ENCODE measurements at places on chromosomes 2 and 18. TPM values are rescaled to one million over a fixed set of nuclear protein-coding genes. Genes with fewer than 3 reads are reported as not detected.

DNA sequence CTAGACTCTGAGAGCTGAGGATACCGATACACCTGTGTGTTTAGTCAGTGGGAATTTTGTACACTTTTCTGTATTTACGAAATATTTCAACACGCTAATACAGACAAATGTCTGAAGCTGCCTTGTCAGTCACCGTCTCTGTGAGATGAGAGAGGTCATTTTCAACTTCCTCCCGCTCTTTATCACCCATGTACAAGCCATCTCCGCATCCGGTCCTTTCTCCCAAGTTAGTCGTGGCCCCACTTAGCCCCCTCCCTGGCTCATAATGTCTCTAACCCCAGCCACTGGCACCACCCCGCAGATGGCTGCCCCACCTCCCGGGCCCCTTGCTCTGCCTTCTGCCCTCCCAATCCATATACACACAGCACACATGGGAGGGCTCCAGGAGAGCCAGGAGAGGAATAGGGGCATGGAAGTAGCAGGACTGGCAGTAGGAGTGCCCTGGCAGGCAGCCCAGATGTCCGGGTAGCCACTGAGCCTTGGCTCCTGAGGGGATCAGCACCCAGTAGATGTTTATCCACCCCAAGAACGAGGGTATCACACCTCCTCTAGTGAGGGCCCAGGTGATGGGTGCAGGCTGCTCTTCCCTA, 2.0 kb upstream of the RUFY4 start:
- DNase-seq = no peak

GRCh38 chr2:38146275-38146906, 70.4 kb upstream of the CYP1B1 start:
- DNase-seq = peak; percentile 63

DNA sequence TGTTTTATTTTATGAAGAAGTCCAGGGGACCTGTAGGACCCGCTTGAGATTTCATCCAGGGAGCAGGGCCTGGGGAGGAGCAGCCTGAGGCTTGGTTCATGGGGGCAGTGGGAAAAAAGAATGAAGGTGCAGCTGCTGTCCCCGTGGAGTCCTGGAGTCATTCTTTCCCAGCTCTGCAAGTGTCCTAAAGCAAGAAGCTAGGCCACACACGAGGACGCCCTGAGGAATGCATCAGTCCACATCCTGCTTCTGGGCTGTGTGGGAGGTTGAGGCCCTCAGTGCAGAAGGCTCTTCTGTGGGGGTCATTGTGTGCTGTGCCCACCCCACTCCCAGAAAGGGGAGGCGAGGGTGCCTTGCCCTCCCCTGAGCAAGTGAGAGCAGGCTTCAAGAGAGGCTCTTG, 179.9 kb upstream of the HS6ST1 start:
- DNase-seq = no peak

Gene SH3BP4
- 32.8 TPM for polyA plus RNA-seq

Gene PIEZO2
- 252 TPM for polyA plus RNA-seq

Gene KIF5C
- 16.3 TPM for polyA plus RNA-seq

DNA sequence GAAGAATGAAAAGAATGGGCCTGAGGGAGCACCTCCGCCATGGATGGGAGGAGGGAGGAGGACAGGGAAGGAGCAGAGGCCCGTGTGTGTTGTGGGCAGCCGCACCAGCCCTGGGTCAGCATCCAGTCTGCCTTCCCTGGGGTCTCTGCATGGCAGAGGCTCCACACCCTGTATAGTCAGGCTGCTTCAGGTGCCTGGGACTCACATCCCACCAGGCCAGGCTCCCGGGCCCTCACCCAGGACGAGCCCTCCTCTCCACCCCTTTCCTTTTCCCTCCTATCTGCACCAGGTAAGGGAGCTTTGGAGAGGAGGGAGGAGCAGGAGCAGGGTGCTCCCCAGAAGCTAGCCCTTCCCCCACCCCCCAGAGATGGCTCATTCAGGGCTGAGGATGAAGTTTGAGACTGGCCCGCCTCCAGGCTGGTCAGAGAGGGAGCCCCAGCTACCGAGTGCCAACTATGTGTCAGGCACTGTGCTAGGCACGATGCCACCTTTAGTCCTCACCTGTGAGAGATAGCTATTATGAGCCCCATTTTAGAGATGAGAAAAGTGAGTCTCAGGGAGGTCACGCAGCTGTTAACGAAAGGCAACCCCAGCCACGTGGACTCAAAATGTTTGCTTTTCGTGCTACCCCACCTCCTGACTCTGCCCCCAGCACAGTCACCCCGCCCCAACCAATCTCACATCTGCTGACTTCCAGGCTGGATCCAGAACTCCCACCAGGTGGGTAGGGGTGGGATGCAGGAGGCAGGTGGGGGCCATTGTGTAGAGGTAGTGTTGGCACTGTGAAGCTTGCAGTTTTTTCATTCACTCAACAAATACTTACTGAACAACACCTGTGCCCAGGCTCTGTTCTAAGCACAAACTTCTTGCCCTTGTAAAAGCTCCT, 242.1 kb downstream of the DYSF start:
- DNase-seq = no peak

Gene ITGA4
- 24.9 TPM for polyA plus RNA-seq

Gene SLC23A3
- polyA plus RNA-seq = 3.3 TPM

DNA sequence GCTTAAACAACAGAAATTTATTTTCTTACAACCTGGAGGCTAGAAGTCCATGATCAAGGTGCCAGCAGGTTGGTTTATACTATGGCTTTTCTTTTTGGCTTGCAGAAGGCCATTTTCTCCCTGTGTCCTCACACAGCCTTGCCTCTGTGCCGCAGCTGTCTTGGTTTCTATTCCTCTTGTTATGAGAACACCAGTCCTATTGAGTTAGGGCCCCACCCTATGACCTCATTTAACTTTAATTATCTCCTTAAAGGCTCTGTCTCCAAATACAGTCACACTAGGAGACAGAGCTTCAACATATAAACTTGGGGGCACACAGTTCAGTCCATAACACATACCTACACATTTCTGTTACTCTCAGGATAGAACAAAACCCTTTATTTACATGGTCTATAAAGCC, 17.3 kb upstream of the RHOB start:
- peak; percentile 44 for DNase-seq

GRCh38 chr2:180016937-180017336, 9.8 kb upstream of the CWC22 start:
- no peak for DNase-seq
